ENCODE measurements at places on chromosomes 4 and X.

- no peak for DNase-seq
Measured at GRCh38 chr4:41213625-41214135, 662 bp downstream of the APBB2 start.

GRCh38 chrX:29348288-29348687 is 761.0 kb downstream of the IL1RAPL1 start:
- no peak for DNase-seq

GRCh38 chr4:11287055-11287454 is 141.6 kb downstream of the HS3ST1 start:
- DNase-seq = no peak

DNA sequence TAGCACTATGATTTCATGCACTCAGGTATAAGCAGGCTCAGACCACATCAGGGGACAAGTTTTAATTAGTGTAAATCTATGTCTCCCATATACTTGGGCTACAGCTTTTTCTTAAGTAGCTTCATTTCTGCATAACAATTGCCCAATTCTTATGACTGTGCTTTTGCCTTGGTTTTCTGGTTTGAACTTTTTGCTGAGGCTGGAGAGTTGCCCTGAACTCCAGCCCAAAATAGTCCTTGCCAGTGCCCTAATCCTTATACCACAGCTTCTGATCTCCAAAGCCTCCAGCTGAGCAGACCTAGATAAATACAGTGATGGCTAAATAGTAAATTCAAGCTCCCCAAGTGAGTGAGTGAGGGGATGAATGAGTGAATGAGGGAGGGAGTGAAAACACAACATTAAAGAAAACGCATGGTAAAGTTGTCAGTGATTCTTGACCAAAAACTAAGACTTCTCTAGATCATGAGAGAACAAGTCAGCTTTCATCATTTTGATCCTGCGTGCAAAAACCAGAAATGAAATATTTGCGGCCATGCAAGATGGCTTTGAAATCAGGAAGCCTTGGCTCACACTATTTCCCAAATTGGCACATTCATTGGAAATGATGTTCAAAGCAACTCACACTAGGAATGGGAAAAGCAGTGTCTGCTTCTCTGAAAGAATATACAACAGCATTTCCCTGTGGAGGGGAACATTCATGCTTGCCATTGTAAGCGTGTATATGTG is 437.1 kb upstream of the CTSO start:
- DNase-seq = no peak

DNA sequence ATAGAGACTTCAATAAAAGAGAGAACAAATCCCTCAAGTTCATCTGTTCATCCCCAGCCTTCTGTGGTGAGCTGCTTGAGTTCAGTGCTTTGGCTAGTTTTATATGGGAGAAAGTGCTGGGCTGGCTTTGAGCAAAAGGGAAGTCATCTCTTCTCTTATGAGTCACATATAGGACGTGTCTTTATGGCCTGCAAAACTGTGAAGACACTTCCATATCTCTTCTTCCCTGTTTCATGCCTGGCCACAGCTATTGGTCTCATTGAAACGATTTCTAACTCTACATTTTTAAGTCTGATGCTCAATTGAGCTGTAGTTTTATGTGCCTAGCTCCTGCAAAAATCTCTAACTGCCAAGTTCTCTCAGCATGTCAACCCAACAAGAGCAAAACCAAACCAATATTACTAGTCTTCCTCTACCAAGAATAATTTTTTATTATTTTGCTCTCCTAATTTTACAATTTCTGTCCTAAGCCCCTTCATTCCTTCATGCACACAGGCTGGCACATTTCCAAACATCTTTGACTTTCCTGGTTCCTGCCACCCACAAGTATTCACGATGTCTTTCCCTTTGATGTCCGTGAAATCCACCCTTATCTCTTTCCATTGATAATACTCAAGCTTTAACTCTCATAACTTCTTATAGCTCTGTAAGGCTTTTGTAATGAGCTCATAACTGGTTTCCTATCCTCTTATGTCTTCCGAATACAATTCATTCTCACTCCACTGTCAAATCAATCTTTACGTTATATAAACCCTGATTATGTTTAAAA is 165.3 kb downstream of the BTC start:
- no peak for DNase-seq

DNA sequence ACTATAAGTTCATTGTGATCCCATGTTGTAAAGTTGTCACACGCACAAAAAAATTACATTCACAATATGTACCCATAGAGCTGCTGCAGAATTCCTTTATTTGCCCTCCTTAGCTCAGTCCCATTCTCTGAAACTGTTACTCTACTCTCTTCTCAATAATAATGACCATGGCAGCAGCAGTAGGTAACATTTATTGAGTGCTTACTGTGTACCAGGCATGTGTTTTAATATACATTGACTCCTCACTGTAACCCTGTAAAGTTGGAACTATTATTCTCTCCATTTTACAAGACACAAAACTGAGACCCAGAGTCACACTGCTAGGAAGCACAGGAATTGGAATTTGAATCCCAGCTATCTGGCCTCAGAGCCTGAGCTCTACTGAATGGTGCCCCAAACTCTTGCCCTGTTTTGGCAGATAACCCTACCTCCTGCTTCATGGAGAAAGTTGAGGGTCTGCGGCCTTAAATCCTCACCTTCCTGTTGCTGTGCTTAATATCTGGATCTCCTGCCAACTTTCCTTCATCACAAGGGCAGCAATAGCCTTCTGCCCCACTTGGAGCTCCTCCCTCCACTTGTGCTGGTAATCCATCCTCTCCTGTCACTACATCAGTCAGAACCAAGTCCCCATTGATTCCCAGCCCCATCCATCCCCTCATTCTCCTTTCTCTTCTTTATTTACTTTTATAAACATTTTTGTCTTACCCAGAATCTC is 20.8 kb downstream of the GK start:
- no peak for DNase-seq

GRCh38 chr4:113145519-113146291 is 96.3 kb downstream of the ANK2 start:
- no peak for DNase-seq

DNA sequence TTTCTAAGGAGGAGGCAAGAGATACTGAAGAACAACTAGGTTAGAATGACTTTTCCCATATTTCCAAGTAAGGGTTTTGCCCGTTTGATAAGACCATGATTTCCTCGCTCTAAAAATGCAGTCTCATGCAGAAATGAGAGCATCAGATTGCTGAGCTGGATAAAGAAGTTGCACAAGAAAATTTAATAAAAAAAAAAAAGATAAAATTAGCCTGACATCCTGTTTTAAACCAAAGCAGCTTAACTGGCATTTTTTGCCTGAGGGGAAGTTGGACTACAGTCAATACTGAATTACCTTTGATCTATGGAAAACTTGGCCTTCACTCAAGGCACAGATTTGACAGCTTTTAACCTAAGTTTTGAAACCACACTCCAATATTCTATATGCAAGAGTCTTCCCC is 208.4 kb downstream of the GASK1B start:
- DNase-seq = no peak

DNA sequence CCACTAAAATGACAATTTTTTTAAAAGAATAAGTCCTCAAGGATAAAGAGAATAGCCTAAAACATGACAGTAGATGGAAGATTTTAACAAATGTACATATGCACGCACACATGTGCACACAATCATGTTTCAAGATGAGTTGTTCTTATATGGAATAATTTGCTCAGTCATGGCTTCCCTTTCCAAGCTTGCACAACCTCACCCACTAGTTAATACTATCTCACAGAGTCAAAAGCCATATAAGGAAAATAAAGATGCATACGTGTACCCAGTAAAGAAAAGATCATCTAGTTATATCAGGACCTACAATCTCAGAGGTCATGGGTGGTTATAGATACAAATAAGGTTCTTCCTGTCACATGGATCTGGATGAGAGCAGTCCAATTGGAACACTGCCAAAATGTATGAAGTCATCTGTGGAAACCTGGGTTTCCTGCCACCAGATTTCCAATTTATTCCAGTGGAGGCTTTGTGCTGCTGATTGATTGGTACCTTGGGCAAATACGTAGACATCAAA is 56.1 kb downstream of the FAM13A start:
- no peak for DNase-seq

GRCh38 chr4:106367072-106367471 is 1.5 kb downstream of the GIMD1 start:
- no peak for DNase-seq

DNA sequence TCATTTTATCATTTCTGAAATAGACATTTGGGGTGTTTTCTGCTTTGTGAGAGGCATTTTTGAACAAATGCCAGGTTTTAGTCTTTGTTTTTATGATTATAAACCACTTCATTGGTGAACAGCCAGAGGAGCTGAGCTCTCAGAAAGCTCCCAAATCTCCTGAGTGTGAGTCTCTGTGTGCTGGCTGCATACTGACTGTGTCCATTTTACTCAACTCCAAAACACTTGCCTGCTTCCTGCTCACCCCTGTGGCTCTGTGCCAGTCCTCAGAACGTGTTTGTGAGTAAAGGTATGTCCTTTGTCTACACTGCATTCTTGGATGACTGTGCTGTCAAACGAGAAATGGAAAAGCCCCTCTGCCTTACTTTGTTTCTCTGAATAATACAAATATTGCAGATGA is 5.4 kb upstream of the LRAT start:
- DNase-seq = no peak

GRCh38 chr4:107292979-107293378 is 256.9 kb upstream of the DKK2 start:
- DNase-seq = no peak

- DNase-seq = no peak
Measured at GRCh38 chr4:149884046-149884445, 68.4 kb upstream of the IQCM start.

DNA sequence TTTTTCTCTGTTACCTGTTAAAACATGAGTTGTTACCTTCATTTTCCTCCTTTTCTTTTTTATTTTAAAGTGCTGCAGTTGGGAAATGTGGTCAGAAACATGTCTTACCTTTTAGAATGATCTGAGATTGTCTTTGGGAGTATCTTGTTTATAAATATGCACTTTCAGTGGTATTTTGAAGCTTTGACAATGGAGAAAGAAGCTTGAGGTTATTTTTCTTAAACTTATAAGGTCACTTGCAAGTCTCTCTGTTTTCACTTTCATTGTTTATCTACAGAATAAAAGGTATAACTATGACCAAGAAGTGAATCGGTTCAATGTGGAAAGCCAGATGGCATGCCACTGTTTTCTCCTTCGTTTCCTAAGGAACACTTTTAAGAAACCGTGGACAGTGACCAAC is 167.5 kb upstream of the SLC7A11 start:
- DNase-seq = no peak

GRCh38 chrX:57651169-57651919 is 28.7 kb downstream of the NLRP2B start:
- DNase-seq = no peak

DNA sequence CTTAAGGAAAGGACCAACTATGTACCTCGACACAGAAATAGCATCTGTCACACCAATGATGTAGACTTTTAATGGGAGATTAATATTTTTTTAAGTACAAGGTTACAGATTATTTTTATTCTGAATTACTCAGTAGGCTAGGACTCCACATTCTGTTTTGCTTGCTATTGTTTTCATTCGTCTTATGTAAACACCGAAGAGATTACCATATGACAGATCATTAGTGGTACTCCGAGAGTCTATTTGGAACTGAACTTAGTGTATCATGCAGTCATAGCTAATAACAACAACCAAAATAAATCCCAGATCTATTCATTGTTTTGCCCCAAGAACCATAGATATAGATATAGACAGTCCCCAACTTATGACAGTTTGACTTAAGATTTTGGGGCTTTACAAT is 139.7 kb upstream of the SPRY1 start:
- DNase-seq = no peak

- DNase-seq = no peak
Measured at GRCh38 chr4:666436-666810, 7.7 kb downstream of the ATP5ME start.

DNA sequence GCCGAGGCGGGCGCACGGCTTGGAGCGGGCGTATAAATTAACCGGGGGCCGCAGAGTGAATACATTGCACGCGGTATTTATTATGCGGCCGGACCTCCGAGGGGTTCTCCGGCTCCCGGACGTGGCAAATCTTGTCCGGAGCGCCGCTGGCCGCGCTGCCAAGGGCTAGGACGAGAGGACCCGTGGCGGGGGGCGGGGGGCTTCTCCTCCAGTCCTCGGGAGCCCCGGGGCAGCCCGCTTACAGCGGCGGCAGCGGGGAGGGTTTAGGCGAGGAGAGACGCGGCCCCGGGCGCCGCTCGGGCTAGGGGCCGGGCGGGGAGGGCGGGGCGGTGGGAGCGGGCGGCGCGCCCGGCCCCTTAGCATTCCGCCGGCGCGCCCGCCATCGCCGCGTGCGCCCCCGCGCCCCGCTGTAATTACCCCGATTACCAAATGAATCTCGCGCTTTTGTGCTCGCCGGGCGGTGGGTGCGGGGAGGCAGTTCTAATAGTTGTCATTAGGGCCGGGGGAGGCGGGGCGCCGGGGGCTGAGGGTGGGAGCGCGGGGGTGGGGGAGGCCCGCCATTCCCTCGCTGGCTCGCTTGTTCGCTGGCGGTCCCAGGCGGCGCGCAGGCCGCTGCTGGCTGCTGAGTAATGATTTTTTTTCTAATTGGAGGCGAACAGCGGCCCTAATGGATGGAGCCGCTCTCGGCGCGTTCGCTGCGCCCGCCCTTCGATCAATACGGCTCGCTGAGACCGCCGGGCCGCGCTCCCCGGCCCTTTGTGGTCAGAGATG is 276.6 kb downstream of the BCOR start:
- DNase-seq = no peak

- DNase-seq = no peak
Measured at GRCh38 chr4:86218746-86219473, 140.9 kb downstream of the MAPK10 start.

- DNase-seq = no peak
Measured at GRCh38 chr4:70624226-70624793, 4.2 kb upstream of the ENAM start.
